Activated CD4-positive, alpha-beta T cell treated with anti-CD3 and anti-CD28 coated beads, Interleukin-10, Interleukin-2, amounts not matched to agents 100 ng/mL and 50 ng/mL, durations not matched to agents 16 hours and 8 hours (primary cell): ENCODE measurements at places on chromosomes 4 and X.

- no peak for DNase-seq
These were observed 102.8 kb downstream of the C4orf51 start for GRCh38 chr4:145782756-145783155.

DNA sequence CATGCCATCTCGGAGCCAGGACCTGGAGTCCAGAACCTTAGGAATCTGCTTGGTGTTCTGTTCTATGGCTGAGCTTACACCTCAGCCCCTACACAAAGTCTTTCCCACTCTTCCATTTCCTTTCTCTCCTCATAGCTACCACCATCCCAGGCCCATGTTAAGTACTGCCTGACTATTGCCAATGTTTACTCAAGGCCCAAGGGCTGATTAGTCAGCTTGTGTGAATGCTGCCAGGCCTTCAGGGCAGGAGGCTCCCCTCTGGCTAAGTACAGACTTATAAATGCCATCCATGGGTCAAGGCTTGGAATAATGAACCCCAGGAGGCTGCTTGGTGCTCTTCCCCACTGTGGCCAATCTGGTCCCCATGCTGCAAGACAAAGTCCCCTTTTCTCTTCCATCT, 411.6 kb upstream of the MAGEB18 start:
- DNase-seq = no peak

DNA sequence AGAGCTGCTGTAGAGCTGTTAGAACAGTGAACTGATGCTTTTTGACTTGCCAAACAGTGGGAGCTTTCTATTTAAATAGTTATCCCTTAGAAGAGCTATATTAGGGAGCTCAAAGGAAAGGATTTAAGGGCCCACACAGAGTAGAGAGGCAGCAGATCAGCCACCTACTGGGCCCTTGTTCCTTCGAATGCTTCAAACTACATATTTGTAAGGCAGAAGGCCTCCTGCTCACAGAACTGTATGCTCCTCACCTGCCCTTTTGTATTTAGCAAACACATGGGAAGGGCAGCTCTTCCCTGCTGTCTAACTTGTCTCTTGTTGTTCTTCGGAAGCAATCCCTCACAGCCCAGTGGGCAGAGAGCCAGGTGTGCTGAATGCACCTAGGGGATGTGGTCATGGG, 38.0 kb downstream of the IL1RAPL1 start:
- DNase-seq = no peak

DNA sequence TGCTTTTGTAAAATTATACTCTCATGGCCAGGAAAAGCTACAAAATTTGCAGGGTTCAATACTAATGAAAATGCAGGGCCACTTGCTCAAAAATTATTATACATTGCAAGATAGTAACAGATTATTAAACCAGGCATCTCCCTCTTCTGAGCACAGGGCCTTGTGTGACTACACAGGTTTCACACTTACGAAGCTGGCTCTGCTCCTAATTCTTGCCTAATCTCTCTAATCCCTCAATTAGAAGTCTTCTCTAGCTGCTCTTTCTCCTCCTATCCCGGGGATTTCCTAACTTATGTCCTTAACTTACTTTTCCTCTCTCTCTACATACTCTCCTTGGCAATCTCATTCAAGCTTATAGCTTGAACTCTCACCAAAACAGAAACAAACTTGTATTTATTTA, 168.3 kb downstream of the AREG start:
- no peak for DNase-seq

GRCh38 chr4:135192751-135193535, 991.4 kb upstream of the PABPC4L start:
- no peak for DNase-seq

- no peak for DNase-seq
These were observed 48.1 kb downstream of the ABCB7 start for GRCh38 chrX:75107863-75108509.

DNA sequence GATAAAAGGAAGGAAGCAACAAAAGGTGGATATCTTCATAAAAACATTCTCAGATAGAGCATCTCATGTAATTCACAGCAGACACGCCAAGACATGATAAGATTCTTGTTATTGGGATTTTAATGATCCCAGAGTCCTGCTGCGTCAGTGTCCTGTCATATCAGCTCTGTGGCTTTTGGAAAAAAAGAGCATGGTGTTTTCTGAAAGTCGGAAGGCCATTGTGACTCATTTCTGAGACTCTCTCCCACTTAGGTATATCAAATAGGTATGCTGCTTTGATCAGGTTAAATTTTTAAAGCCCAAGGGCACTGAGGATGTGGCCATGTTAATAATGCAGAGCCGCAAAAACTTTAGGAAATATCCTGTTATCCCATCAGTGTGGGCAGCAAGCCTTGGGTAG, 481.0 kb downstream of the KCNIP4 start:
- no peak for DNase-seq

GRCh38 chrX:132612821-132613564, 124.2 kb upstream of the MBNL3 start:
- peak; percentile 51 for DNase-seq

GRCh38 chrX:118734909-118735308, 7.5 kb downstream of the IL13RA1 start:
- peak; percentile 20 for DNase-seq

- DNase-seq = no peak
These were observed 34.5 kb upstream of the FAM9C start for GRCh38 chrX:13078739-13079444.
